ENCODE measurements at places on chromosomes 12 and 14.

DNA sequence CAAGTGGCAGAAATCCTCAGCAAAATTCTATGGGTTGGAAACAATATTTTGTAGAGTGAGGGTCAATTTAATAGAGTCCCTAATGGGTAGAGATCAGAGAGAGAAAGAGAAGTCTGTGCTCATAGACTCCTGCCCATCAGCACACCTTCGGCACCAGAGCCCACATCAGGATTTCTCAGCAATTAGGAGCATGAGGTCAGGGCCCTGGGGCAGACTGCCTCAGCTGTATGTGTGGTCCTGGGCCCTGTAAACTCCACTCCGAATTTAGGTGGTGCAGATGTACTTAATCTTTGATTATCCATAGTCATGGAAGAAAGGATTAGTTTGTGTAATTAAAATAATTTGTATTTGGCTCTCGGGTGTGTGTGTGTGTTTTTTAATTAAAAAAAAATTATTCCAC lies 372.6 kb downstream of the AEBP2 start:
- no peak for DNase-seq

GRCh38 chr14:78170203-78170602 lies at the start of gene NRXN3:
Gene NRXN3 (plus strand): TSS chr14:78170373. CDS start chr14:78243094, 72,721 bp downstream.
- no peak for DNase-seq

GRCh38 chr14:55579724-55580469 lies at the start of gene KTN1:
Gene KTN1 (plus strand): TSS chr14:55580207. CDS start chr14:55612049, 31,842 bp downstream.
- peak; percentile 80 for DNase-seq

- DNase-seq: no peak
Measured at GRCh38 chr12:8048906-8049305, 16.4 kb downstream of the FOXJ2 start.

GRCh38 chr12:82893896-82894295 lies 207.2 kb downstream of the TMTC2 start:
- no peak for DNase-seq

GRCh38 chr14:99360774-99361595 lies 89.0 kb upstream of the BCL11B start:
- no peak for DNase-seq

DNA sequence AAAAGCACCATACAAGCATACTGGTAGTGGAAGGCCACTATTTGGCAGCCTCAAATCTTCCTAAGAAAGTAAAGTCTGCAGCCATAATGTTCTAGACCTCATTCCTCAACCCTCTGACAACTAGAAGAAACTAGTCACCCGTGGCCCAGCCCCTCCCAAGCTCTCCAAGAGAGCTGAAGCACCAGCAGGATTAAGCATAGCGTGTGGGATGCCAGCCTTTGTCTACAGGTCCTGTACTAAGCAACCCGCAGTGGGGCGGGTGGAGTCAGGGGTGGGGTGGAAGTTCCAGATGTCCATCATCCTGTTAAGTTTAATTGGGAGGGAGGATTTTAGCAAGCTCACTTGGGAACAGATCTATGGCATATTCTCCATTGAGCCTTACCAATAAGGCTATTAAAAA lies 14.2 kb downstream of the SLC11A2 start:
- no peak for DNase-seq

- DNase-seq: no peak
Measured at GRCh38 chr14:100810861-100811461, 15.0 kb upstream of the MEG3 start.

- DNase-seq: no peak
Measured at GRCh38 chr12:23525450-23526072, 423.9 kb downstream of the SOX5 start.

GRCh38 chr12:989751-990660 lies 1.0 kb upstream of the ERC1 start:
- no peak for DNase-seq

GRCh38 chr14:69716478-69717187 lies 50.3 kb upstream of the SRSF5 start:
- DNase-seq: no peak

GRCh38 chr12:91397866-91398532 lies 215.4 kb upstream of the DCN start:
- DNase-seq: no peak

DNA sequence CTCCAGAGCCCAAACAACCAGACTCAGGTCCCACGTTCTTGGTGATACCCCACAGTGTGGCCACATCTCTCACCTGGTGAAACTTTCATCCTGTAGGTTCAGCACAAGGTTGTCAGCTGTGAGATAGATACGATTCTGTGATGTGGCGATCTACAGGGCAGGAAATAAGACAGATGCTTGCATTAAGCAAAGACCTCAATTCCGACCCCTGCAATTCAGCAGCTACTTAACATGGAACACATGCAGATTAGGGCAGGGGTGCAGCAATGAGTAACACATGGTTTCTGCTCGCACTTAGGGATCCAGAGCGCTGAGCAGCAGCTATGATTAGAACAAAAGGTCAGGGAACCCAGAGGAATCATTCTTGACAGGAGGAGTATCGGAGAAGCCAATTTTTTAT lies 4.1 kb downstream of the PHB2 start:
- DNase-seq: no peak

- DNase-seq: no peak
Measured at GRCh38 chr12:40947797-40948196, 240.3 kb upstream of the PDZRN4 start.

DNA sequence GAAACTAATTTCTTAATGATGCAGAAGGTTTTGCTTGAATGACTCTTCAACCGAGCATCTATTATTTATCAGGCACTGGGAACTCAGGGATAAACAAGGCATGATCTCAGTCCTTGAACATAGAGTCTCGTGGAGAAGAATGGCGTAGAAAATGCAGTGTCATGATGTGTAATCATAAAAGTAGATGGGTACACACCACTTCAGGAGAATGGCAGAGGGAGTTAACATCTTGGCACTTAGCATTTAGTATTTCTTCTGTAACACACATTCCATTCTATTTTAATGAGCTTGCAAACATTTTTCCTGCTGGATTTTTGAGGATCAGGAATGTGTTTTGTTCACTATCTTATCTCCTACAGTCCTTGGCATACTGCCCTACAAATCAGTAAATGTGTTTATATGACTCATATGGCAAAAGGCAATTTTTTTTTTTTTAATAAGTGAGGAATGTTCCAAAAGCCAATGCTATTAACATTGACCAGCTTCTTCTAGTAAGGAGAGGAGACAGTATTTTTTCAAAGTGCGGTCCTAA lies 3.8 kb downstream of the TXNRD1 start:
- no peak for DNase-seq

- DNase-seq: no peak
Measured at GRCh38 chr12:52906191-52906601, 1.3 kb upstream of the KRT8 start.

DNA sequence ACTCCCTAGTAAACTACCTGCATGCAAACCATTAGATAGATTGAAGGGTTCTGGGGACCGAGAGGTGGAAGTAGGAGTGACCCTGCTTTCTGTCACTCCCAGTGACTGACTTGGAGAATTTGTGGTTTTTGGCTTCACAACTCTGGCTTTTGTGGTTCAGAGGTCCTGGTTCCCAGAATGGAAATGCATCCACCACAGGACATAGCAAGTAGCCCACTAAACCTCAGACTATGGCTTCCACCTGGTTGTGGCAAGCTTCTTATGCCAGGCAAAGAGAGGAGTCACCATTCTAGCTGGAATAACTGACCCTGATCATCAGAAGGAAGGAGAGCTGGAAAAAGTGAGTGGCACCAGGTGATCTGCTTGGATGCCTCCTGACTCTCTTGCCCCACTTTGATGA lies 162.4 kb upstream of the TMEM260 start:
- no peak for DNase-seq

DNA sequence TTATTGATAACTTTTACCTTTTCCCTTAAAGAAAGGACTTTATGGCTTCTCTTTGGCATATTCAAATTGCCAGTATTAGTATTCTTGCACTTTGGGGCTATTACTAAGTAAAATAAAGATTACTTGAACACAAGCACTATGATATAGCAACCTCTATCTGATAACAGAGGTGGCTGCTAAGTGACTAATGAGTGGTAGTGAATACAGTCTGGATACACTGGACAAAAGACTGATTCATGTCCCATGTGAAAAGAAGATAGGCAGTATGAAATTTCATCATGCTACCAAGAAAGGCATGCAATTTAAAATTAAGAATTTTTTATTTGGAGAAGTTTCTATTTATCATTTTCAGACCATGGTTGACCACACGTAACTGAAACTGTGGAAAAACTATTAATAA lies 399.9 kb downstream of the FSCB start:
- DNase-seq: no peak

- DNase-seq: no peak
Measured at GRCh38 chr12:66380769-66381535, 78.7 kb downstream of the HELB start.

DNA sequence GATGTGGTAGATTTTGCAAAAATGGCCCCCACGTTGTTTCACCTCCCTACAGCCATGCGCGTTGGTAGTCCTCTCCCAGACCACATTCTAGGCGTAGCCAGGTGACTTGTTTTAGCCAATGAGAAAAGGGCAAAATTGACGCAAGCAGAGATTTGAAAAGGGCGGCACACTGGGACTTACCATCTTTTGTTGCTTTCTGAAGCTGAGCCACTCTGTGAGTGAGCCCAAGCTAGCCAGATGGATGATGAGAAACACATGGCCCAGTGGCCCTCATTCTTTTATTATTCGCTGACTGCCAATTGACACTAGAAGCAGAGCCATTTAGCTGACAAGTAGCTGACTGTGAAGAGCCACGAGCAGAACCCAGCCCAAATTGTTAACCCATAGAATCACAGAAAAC lies 142.0 kb upstream of the GZMB start:
- DNase-seq: no peak

- no peak for DNase-seq
Measured at GRCh38 chr14:105241641-105242040, 6.7 kb upstream of the BTBD6 start.

DNA sequence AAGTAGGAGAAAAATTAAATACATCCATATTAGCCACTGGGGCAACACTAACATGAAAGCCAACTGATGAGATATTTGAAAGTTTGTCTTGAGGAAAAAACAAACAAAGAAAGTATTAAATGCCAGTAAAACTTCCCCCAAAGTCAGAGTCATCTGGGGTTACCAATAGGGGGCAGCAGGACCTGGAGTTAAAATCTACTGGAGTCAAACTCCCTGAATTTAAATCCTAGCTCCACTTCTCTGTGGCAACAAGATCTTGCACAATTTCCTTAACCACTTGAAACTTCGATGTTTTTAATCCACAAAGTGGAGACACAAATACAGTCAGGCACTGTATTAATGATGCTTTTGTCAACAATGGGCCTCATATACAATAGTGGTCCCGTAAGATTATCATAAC lies 14.4 kb downstream of the PLEKHG7 start:
- DNase-seq: no peak

DNA sequence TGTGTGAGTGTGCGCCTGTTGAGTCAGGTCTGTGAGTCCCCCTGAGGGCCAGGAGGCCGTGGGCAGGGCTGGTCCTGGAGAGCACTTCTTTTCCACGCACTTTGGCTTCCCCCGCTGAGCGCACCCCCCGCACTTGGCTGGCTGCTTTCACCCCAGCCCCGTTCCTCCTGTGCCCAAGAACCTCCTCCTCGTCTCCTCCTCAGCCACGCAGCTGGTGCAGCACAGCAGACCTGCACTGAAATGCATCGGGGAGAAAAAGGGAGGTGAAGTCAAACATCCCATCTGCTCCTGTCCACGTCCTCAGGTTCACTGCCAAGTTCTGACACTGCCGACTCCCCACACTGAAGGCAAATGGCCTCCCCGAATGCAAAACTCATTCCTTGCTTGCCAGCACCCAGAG lies 362.7 kb upstream of the SFSWAP start:
- peak; percentile 55 for DNase-seq

DNA sequence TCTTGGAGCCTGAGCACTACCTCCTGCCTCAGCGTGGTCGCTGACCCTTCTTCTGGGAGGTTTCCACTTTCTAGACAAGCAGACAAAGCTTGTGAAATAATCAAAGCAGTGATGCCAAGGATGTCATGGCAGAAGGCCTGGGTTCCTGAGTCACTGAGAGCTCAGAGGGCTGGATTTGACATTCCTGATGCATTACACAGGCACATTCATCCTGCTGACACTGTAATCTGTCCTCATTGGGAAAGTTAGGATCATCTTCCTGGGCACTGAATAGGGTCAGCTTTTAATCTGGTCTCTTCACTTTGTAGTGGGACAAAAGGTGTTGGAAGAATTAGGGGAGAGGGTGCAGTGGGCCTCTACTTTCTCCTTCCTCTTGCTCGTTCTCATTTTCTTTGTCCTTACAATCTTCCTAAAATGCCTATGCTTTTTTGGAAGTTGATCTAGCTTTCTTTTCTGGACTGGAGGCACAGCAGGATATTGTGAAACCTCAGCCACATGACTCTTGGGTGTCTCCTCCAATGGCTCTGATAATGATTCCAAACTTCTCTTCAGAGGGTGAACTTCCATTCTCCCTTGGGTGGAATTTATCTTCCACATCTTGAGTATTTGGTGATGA lies 29.6 kb downstream of the EEA1 start:
- DNase-seq: peak; percentile 92

DNA sequence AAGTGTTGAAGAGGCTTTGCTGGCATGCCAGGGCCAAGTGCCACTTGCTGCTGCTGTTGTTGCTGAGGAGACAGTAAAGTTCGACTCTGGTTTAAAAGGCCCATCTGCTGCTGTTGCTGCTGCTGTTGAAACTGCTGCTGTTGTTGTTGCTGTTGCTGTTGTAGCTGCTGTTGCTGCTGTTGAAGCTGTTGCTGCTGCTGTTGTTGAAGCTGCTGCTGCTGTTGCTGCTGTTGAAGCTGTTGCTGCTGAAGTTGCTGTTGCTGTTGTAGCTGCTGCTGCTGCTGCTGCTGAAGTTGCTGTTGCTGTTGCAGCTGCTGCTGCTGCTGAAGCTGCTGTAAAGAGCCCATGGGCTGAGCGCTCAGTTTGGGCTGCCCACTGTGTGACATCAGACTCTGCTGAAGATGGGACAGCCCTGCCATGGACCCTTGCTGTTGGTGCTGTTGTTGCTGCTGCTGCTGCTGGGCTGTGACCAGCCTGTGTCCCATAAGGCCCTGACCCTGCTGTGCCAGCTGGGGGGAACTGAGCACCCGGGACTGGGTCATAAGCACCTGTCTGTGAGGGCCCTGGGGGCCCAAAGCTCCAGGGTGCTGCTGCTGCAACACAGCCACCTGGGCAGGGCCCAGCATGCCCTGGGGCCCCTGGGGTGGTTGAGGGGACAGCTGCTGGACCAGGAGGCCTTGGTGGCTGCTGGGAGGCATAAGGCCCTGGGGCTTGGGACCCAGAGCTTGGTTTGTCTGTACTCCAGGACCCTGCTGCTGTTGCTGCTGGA lies 14.3 kb upstream of the PRKAG1 start:
- no peak for DNase-seq

DNA sequence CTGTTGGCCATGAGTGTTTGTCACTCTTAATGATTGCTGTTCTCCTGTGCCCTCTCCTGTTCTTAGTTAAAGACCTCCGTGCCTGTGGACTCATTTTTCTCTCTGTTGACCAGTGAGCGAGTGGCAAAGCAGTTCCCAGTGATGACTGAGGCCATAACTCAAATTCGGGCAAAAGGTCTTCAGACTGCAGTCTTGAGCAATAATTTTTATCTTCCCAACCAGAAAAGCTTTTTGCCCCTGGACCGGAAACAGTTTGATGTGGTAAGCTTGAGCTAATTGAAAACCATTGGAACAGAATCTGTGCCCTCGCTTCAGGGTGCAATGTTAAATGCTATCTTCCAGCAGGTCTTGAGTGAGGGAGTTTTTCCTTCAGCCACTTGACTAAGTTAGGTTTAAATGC lies 19.8 kb downstream of the ACAD10 start:
- no peak for DNase-seq

GRCh38 chr12:117646520-117646919 lies 285.1 kb upstream of the NOS1 start:
- DNase-seq: no peak

GRCh38 chr12:104730763-104731162 lies 227.3 kb downstream of the SLC41A2 start:
- no peak for DNase-seq

Data from coronary artery (tissue), 2 donors.